ENCODE measurements at places on chromosomes 4 and X.

DNA sequence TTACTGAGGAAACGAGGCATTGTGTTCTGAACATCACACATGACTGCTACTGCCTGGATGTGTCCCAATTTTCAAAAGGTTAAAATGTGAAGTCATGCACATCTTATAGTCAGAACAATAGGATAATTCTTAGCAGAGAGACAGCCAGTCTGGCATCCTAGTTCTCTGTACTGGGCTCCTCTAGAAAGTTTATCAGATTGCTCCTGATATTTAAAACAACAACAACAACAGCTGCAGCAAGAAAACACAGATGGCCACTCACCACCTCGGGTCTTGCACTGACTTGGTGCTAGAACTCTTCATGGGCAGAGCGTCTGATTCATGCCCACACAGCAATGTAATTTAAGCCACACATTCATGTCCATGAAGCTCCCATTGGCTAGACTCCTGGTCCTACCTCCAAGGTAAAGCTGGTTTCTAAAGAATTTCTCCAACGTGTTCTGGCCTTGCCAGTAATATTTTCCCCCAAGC lies 33.3 kb upstream of the SLC2A9 start:
- DNase-seq = no peak

GRCh38 chr4:142091691-142092182 lies 455.4 kb downstream of the IL15 start:
- no peak for DNase-seq

- no peak for DNase-seq
Measured at GRCh38 chrX:53003111-53003510, 44.8 kb upstream of the FAM156A start.

- no peak for DNase-seq
Measured at GRCh38 chr4:76447393-76447851, 12.4 kb downstream of the SHROOM3 start.

DNA sequence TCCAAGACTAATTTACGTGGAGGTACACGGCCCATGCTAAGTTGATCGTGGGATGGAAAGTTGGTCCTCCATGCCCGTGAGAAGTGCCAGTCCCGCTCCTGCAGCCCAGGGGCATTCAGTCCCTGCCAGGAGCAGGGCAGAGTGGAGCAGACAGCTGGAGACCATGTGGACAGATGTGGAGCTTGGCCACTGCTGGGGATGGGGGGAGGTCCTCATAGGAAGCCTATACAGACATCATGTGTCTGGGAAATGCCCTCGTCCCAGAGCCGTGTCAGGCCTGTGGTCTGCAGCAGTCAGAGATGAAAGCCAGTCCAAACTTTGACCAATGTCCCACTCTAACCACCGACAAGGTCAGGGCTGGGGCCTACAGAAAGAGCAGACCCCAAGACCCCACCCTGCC lies 118.4 kb downstream of the CPZ start:
- no peak for DNase-seq

- no peak for DNase-seq
Measured at GRCh38 chrX:28848707-28849106, 261.5 kb downstream of the IL1RAPL1 start.

DNA sequence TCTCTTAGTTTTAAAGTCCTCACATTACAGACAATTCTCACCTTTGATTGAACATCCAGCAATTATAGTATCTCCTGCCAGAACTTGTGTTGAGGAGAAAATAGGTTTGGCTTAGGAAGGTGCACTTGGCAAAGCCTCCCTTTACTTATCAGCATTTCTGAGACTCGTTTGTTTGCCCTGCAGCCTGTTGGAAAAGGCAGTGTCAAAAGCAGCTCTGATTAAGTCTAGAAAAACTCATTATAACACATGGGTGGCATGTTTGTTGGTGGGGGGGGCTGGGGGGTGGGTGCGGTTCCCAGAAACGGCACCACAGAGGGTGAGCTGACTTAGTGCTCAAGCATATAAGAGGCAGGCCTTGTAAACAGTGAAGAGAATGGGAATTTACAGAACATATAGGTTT lies 21.7 kb upstream of the PUDP start:
- no peak for DNase-seq

GRCh38 chr4:39976945-39977488 lies 694 bp downstream of the PDS5A start:
- DNase-seq = peak; percentile 20

Measured in stimulated activated CD8-positive, alpha-beta memory T cell treated with anti-CD3 and anti-CD28 coated beads, Interleukin-4, amount 100 ng/mL, for 1 hour (primary cell).